MM.1S (cell line): ENCODE measurements at places on chromosomes 3 and 15.
A peak's percentile ranks its signal among the peaks of the same experiment; 100 is the strongest.

DNA sequence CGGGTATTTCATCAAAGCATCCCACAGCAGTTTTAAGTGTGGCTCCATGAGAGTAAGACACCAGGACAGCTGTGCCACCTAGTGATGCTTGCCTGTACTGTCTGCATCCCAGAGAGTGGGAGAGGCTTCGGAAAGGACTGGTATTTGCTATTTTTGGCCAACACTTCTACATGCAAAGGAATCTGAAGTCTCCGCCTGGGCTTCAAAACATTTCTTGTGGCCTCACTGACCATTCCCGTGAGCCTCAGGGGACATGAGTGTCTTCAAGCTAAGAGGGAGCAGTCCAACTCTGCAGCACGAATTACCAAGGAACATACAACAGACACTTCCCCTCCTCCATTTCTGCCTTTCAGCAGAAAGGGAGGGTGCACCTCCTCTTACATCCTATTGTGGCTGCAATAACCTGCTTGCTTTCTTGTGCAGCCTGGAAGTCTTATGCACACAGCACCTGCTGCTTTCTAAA, 177.5 kb downstream of the RORA start:
- DNase-seq: peak; percentile 56

GRCh38 chr15:92361321-92362000, 32.2 kb upstream of the ST8SIA2 start:
- DNase-seq: no peak

DNA sequence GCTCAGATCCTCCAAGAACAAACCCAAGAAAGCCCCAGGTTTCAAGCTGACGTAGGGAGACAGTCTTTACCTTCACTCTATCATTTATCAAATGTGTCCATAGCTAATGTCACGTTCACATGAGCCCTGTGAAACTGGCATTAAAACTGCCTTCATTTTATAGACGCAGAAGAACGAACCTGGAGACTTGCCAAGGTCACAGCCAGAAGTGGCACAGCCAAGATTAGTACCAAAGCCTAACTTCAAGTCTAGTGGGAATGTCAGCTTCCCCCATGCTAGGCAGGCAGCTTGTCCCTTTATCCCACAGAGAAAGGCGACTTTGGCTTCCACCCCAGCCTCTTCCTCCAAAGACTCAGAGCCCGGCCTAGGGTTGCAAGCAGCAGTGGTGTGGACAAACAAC, 517.2 kb downstream of the SHQ1 start:
- DNase-seq: no peak

GRCh38 chr3:161852744-161853143, 356.1 kb downstream of the OTOL1 start:
- DNase-seq: no peak

DNA sequence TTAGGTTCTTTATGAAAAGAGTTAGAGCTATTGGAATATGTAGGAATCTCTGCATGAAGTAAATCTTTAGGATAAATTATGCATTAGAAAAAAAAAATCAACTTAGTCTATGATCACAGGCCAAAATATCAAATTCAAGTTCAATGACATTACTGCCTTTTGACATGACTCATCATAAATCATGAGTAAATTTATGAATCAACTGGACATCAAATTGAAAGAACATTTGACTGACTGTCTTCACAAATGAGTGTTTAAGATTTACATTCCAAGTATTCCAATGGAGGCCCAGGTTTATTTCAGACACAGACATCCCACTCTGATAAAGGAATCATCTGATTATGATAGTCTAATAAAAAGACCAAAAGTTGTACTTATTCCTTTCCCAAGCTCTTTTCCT, 192.8 kb upstream of the TTC14 start:
- no peak for DNase-seq

- no peak for DNase-seq
Measured at GRCh38 chr15:24067733-24068501, 380.8 kb upstream of the NDN start.

GRCh38 chr3:194023501-194024280, 112.3 kb upstream of the HES1 start:
- no peak for DNase-seq

DNA sequence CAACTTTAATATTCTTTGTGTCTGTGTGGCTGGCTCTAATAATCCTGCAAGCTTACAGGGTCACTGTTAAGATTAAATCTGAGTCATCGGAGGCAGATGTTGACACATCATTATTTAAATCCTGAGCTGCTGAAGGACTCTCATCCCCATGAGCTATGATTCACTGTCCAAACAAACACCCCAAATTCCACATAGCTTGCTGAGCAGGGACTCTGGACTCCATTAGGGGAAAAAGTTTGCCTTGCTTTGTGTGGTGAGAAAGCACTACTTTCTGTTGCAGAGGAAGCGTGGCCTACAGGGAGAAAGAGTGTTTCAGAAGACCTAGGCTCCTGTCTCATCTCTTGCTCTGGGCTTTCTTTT, 213.7 kb downstream of the PDCD6IP start:
- DNase-seq: no peak

DNA sequence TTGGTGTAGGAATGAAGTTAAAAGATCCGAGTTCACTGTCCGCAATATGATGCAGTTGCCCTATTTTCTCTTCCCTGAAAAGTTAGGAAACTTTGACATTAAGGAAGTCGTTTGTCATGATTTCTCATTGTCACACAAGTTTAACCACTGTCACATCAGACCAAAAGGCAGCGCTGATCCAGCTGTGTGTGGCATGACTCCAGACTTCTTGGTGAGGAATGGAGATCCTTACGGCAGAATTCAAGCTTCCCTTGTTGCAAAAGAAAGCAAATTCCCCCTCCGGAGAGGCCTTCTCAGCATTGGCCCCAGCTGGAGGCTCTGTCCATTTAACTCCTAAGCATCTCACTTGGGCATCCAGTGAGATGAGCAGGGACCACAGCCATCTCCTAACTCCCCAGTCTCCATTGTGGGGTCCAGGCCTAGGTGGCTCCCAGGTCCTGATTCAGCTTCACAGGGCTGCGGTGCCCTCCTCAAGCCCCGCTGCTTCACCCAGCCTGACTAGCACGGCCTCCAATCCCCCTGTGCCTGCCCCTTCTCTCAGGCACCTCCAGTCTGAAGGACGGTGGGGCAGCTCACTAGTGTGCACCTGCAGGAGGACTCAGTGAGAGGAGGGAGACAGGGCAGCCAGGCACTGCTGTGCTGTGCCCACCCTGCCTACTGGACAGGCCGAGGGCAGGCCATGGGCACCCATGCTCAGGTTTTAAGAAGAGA, 159.5 kb downstream of the CHSY1 start:
- DNase-seq: no peak

DNA sequence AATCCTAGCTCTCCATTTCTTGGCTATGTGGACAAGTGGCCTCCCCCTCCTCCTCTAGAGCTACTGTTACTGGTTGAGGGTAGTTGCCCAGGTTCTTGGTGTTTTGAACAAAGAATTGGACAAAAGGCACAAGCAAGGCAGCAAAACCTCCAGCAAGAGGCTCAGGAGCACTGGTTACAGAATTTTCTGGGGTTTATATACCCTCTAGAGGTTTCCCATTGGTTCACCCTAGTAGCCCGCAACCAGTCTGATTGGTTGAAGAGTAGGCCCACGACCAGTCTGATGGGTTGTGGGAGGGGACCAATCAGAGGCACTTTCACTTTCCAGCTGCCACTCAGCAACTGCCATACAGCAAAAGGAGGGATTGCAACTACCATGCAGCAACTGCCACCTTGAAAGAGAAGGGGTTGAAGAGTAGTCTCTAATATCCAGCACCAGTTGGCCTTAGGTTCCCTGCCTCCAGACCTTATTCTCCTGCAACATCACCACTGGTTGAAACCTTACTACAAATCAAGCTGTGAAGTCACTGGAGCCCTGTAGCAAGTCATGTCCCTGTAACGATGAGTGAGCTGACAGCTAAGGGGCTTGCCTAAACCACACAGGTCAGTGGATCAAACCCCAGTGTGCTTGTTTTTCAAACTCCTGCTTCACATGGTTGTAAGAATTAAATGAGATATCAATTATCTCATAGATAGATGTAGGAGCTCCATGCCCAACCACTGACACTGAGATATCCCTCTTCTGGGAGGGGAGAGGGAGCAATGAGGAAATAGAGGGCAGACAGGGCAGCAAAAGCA, 2.9 kb upstream of the C15orf39 start:
- DNase-seq: peak; percentile 43
